Stimulated activated naive CD8-positive, alpha-beta T cell treated with anti-CD3 and anti-CD28 coated beads, Interleukin-15, Interleukin-2, amounts not matched to agents 100 U/mL and 50 U/mL, for 24 hours (primary cell): ENCODE measurements at places on chromosomes 5 and 9.
A peak's percentile ranks its signal among the peaks of the same experiment; 100 is the strongest.

- DNase-seq, result no peak
These were observed 104.3 kb downstream of the PDE4D start for GRCh38 chr5:59789197-59789596.

DNA sequence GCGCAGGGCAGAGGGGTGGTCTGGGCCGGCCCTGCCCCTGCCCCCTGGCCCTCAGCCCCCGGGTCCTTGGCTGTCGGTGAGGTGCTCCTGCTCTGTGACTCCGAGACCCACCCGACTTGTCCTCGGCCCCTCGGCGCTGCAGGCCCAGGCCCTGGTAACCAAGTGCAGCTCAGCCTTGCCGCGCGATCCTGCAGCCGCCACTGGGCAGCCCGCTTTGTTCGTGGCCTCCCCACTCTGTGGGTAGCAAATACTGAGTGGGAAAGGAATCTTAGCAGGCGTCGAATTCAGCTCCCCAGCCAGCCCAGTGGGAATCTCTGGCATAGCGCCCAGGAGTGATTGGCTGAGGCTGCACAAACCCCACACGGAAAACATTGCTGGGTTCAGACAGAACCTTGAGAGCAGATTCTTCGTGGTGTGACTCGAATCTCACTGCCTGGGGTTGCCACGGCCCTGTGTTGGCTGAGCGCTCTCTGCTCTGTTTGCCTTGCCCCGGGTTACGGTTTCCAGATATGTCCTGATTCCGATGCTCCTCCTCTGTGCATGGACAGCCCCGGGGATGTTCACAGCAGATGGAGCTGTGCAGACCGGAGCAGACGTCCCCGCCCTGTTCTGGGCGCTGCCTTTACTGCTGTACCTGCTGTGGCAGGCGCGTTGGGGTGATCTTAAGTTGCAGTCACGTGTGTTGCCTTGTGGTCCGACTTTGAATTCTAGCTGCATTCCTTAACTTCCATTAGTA is 13.4 kb upstream of the EXOC3 start:
- DNase-seq, result no peak

DNA sequence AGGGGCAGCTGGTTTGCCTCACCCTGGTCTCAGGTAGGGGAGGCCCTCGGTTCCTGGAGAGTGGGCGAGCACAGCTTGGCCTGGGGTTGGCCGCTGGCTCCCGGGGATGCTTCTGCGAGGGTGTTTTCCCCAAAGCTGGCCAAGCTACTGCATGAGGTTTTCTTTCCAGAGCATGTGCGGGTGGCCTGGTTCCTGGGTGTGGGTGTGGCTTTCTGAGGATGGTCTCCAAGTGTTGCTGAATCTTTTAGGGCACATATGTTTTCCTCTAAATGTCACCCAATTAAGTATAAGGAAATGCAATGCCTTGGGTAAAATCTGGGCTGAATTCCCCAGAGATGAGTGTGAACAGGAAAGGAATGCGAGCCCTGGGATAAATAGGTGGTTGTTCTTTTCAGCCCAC is 115.8 kb upstream of the ICE1 start:
- no peak for DNase-seq

GRCh38 chr9:113823421-113823820 is 52.7 kb upstream of the ZNF618 start:
- no peak for DNase-seq

GRCh38 chr9:97666907-97667686 is 30.0 kb downstream of the XPA start:
- DNase-seq, result no peak

DNA sequence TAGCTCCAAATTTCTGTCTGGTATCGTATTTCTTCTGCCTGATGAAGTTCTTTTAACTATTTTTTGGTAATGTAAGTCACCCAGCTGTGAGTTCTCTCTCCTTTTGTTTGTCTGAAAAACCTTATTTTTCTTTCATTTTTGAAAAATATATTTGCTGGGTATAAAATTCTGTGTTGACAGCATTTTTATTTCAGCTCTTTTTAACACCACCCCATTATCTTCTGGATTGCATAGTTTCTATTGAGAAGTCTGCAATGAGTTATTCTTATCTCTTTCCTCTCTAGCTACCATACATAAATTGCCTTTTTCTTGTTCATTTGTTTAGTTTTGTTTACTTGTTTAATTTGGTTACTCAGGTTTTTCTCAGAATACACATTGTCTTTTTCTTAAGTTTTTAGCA is 109.1 kb downstream of the NSG2 start:
- DNase-seq, result no peak

DNA sequence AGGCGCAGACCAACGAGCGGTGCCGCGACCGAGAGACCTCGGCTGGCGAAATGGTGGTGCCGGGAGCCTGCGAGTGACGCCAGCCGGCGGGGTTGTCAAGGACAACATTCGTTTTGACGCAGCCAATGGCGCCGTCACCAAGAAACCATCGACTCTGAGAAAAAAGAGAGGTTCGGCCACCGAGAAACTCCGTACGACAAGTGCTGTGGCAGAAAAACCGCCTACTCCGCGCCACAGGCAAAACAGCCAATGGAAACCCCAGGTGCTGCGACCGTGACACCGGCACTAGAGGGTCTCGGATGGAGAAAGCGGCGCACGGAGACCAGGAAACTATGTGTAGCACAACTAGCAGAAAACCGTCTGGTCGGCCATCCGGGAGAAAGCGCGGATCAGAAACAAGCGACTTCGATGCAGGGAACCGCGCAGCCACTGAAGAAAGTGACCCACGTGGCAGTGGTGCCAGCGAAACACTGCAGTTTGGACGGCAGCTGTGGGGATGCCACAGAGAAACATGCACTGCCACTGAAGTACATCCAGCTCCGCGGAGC is 88.8 kb downstream of the ANXA2R start:
- peak; percentile 76 for DNase-seq

- DNase-seq, result no peak
These were observed 841 bp downstream of the ACSL6 start for GRCh38 chr5:132010645-132010988.

- DNase-seq, result no peak
These were observed 89.6 kb downstream of the INSL6 start for GRCh38 chr9:5095795-5096194.

GRCh38 chr5:13045897-13046551 is 898.5 kb downstream of the DNAH5 start:
- DNase-seq, result no peak

DNA sequence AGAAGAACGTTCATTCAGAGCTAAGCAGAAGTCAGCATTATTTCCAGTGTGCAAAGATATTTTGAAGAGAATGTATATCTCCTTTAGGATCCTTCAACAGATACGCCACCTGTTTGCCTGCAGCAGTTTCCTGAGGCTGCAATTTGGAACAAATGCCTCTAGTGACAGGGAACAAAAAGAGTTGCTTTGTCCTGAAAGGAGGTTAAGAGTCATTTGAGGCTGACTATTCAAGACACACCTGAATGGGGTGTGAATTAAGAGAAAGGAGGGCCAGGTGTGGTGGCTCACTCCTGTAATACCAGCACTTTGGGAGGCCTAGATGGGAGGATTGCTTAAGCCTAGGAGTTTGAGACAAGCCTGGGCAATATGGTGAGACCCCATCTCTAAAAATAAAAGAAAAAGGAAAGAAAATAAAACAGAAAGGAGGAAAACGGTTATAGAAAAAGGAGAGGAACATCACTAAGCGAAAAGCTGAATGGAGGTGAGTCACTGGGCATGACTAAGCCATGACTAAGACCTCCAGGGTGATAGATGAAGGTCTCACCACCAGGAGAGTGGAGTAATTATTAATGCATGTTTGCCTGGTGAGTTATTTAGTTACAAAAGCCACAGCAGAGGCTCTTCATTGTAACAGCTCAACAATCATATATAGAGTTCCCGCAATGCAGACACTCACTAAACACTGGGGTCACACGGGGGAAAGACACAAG is 255.2 kb upstream of the TNC start:
- DNase-seq, result peak; percentile 18

DNA sequence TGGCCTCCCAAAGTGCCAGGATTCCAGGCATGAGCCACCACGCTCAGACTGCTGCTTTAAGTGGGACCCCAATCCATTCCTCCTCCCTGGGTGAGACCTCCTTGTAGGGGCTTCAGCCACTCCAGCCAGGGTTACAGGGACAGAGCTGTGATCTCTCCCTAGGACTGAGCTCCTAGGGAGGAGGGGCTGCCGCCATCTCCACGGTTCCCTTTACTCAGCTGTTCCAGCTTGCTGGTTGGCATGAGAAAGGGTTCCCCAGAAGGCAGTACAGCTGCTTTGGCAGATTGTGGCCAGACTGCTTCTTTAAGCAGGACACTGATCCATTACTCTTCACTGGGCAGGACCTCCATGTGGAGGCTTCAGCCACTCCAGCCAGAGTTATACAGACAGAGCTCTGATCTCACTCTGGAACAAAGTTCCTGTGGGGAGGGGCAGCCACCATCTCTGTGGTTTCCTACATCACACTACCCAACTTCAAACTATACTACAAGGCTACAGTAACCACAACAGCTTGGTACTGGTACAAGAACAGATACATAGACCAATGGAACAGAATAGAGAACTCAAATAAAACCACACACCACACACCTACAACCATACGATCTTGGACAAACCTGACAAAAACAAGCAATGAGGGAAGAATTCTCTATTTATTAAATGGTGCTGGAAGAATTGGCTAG is 7.2 kb downstream of the INSL6 start:
- DNase-seq, result no peak

DNA sequence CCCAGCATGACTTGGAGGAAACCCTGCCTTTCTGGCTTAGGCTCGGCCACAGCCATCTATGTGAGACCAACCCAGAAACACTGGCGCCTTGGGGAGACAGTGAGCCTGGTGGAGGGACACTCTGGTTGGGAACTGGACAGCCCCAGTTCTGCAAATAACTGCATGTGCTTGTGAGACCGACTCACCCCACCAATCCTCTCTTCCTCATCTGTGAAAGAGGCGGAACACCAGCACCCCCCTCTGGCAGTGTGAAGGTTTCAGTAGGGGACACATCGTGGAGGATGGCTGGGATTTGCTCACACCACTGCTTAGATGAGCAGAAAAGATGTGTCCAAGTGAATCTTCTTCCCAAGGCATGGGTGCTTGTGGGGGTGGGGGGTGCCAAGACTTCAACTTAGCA is 43.4 kb upstream of the N4BP3 start:
- DNase-seq, result peak; percentile 57

GRCh38 chr5:148864113-148864841 is 37.9 kb downstream of the ADRB2 start:
- DNase-seq, result no peak

DNA sequence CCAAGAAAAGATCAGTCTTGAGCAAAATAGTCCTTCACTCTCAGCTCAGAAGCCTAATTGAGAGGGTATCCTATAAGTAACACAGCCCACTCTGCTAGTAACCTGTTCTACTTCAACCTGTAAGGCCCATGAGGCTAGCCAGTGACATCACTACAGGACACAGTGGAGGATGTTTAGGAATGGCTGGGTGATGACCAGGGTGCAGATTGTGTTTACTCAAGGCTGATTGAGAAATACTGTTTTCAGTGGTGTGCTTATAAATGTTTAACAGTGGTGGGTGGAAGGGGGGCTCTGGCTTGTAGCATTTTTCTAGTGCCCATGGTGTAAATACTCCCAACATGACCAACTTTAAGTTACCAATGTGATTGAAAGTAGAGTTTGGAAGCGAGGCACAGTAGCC is 159.8 kb upstream of the CCDC152 start:
- no peak for DNase-seq

DNA sequence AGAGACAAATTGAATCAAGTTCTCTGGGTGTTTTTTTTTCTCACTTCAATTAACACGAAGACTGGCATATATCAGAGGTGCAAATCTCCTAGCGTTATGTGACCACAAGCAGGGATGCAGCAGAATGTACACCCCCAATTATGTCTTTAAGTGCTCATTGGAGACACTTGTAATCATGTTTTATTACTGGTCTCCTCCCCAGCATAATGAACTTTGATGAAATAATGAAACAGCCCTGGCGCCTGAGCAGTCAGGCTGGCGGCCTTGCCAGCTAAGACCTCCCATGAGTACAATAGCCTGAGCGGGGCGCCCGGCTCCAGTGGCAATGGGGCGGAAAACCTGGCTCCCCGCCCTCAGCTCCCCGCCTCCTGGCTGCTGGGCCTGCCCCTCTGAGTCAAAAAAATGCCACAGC is 209.4 kb upstream of the MSX2 start:
- no peak for DNase-seq

- no peak for DNase-seq
These were observed 47.1 kb upstream of the SMIM23 start for GRCh38 chr5:171738501-171738900.

DNA sequence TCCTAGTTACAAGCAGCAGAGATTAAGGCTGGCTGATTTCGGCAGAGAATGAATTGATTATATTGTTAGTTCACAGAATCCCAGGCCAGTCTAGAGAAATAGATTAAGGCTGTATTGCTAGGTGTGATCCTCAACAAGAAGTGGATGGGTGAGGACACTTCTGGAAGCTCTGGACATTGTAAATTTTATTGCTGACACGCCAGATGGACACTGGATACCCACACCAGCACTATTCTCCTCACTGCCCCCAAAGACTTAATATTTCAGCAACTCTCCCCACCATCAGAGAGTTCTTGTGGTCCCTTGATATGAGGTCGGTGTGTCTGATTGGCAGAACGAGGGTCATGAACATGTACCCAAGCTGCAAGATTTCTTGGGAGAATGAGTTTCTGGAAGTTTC is 171.6 kb upstream of the EGFLAM start:
- DNase-seq, result no peak

DNA sequence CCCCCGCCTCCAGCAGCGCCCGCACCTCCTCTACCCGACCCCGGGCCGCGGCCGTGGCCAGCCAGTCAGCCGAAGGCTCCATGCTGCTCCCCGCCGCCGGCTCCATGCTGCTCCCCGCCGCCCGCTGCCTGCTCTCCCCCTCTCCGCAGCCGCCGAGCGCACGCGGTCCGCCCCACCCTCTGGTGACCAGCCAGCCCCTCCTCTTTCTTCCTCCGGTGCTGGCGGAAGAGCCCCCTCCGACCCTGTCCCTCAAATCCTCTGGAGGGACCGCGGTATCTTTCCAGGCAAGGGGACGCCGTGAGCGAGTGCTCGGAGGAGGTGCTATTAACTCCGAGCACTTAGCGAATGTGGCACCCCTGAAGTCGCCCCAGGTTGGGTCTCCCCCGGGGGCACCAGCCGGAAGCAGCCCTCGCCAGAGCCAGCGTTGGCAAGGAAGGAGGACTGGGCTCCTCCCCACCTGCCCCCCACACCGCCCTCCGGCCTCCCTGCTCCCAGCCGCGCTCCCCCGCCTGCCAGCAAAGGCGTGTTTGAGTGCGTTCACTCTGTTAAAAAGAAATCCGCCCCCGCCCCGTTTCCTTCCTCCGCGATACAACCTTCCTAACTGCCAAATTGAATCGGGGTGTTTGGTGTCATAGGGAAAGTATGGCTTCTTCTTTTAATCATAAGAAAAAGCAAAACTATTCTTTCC is 19.3 kb downstream of the CDKN2A start:
- peak; percentile 56 for DNase-seq

DNA sequence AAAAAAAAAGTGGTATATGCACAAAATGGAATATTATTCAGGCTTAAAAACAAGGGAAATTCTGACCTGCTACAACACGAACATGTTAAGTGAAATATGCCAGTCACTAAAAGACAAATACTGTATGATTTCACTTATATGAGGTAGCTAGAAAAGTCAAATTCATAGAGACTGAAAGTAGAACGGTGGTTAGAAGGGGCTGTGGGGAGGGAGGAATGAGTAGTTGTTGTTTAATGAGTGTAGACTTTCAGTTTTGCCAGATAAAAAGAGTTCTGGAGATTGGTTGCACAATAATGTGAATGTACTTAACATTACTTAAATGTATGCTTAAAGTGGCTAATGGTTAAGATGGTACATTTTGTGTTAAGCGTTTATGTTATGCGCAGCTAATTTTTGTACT is 79.5 kb upstream of the IL12B start:
- DNase-seq, result no peak

- no peak for DNase-seq
These were observed 173.7 kb downstream of the CARTPT start for GRCh38 chr5:71892641-71893365.
